ENCODE measurements at places on chromosomes 6 and 20.

DNA sequence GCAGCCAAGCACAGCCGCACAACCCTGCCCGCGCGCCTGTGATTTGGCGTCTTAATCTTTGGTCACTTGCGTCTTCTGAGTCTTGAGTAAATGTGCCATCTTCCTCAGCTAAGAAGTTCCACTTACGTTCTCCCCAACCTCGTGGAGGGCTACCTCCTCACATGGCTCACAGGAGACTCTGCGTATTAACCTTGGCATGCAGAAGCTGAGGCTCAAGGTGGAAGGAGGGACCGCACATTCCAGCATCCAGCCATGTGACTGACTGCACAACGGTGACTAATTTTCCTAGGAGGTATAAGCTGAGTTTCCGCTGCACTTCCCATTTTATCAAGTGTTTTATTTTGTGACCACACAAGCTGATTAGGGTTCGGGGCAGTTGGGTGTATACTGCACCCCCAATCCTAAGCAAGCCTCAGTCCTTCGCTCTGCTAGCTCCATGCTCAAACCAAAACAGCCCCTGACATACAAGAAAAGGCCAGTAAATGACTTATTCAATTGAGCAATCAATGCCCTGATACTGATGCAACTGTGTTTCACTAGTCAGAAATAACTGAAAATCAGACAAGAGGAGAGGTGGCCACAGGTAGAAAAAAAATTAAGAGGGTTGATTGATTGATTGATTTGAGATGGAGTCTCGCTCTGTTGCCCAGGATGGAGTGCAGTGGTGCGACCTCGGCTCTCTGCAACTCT is 7.0 kb downstream of the BEND3 start:
- no peak for DNase-seq

DNA sequence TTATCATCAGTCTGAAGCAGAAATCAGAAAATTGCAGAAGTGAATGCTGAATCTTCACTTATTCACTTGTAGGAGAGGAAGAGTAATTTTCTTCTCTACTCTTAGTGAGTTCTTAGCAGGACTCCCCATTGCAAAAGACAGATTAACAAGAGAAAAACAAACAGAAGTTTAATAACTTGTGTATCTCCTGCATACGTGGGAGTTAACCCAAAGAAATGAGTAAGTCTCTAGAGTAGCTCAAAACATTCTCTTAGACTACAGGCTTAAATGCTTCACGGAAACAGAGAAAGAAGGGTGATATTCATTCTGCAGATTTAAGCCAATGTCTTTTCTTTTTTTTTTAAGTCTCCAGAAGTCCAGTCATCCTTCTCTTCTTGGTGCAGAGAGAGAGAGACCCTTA is 97.9 kb upstream of the TMEM181 start:
- no peak for DNase-seq

GRCh38 chr6:20069021-20069522 is 143.2 kb downstream of the MBOAT1 start:
- no peak for DNase-seq

GRCh38 chr6:34423254-34423653 is 2.6 kb downstream of the RPS10 start:
- no peak for DNase-seq

GRCh38 chr6:30735668-30736314 is 6.7 kb downstream of the FLOT1 start:
- DNase-seq: no peak

DNA sequence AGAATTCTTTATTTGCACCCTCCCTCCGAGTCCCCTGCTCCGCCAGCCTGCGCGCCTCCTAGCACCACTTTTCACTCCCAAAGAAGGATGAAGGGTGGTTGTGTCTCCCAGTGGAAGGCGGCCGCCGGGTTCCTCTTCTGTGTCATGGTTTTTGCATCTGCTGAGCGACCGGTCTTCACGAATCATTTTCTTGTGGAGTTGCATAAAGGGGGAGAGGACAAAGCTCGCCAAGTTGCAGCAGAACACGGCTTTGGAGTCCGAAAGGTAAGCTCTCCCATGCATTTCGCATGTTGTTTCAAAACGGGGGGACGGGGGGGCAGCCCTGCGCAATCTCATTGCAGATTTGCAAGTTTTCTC is 357 bp downstream of the PCSK2 start:
- DNase-seq: peak; percentile 8

- no peak for DNase-seq
These were observed 173.8 kb downstream of the GMPR start for GRCh38 chr6:16412171-16412570.
